ENCODE measurements at places on chromosomes 3 and 15.

GRCh38 chr15:42444415-42445063 is 46.4 kb downstream of the ZNF106 start:
- DNase-seq = no peak

DNA sequence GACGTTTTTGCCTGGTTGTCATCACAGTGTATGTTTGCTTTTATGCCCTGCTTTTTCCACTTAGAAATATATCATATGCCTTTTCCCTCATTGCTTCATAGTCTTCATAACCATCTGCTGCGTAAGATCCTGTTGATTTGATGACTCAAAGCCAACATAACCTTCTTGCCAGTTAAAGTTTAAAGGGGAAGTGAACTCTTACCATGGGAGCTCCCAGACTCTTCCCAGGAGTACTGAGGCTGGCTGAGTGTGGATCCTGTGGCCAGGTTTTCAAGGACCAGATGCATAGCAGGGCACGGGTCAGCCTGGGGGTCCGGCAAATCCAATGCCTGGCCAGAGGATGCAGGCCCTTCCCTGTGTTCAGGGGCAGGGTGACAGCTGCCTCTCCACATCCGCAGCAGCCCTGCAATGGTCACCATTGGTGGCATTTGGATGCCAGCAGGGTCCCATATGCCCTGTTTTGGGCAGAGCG is 42.0 kb upstream of the SACM1L start:
- no peak for DNase-seq

- DNase-seq = no peak
Observed at GRCh38 chr3:79871656-79872055, 103.9 kb upstream of the ROBO1 start.

DNA sequence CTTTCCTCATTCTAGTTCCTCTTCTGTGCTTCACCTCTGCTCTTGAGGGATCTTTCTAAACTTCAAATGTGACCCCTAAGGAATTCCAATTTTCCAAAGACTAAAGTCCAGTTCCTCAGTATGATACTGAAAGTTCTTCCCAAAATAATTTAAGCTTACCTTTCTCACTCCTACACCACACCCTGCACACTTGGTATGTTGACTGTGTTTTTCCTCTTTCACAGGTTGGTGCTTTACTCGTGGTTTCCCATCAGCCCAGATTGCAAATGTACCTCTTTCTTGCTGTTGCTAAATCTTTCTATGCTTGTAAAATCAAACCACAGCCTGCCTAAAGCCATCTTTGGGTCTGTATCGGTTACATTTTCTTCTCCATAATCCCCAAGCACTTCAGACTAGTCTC is 30.5 kb upstream of the CLDN16 start:
- DNase-seq = no peak

GRCh38 chr3:130411320-130411719 is 65.8 kb downstream of the COL6A5 start:
- no peak for DNase-seq

DNA sequence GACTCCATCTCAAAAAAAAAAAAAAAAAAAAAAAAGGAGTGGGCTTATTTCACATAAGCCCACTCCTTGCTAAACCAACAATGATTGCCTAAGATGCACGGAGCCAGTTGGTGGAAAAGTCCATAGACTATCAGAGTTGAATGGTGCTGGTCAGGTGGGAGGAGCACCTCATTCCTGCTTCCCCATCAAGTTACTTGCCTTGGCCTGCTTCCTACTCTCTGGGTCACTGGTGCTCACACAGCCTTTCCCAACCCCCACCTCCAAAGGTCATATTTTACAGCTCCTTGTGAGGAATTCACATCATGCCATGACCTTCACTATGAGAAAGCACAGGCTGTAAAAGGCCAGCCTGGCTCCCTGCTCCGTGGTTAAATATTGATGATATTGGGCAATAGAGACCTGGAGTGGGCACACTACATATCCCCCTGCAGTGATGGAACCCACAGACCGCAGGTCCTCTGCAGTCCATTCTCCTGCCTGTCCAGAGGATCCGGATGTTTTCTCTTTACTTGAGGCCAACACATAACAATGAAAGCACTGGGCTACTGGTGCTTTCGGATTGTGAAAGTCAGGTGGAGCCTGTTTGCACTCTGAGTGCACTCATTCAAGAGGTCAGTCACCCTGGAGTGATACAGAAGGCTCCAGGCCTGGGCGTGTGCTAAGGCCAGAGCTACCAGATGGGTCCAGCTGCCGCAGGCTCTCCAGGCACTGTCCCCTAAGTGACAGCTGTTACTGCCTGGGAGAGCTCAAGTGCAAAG is at the start of gene SLC51B:
SLC51B (plus strand) TSS at position 664 of the 758 bp plus-strand sequence. CDS start 4,618 bp downstream, outside the sequence.
- no peak for DNase-seq

- DNase-seq = no peak
Observed at GRCh38 chr3:129560911-129561594, 18.1 kb downstream of the H1-8 start.

DNA sequence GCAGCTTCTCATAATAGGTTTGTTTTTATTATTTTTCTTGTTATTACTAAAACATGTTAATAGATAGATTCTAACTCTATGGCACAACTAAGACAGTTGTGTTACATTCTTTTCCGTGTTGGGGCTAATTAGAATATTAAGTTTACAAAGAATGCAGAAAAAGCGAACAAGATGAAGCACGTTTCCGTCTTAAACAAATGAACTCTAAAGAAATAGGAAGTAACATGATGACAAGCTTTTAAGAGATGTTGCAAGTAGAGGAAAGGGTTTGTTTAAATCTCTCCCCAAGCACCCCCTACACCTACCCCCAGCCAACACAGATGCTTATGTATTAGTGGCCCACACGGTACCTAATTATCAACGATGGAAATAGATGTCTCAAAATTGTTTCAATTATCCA is 207.1 kb downstream of the TP63 start:
- no peak for DNase-seq

- DNase-seq = no peak
Observed at GRCh38 chr3:132550579-132551305, 46.3 kb upstream of the ACKR4 start.

GRCh38 chr3:30440880-30441279 is 165.5 kb upstream of the TGFBR2 start:
- no peak for DNase-seq

DNA sequence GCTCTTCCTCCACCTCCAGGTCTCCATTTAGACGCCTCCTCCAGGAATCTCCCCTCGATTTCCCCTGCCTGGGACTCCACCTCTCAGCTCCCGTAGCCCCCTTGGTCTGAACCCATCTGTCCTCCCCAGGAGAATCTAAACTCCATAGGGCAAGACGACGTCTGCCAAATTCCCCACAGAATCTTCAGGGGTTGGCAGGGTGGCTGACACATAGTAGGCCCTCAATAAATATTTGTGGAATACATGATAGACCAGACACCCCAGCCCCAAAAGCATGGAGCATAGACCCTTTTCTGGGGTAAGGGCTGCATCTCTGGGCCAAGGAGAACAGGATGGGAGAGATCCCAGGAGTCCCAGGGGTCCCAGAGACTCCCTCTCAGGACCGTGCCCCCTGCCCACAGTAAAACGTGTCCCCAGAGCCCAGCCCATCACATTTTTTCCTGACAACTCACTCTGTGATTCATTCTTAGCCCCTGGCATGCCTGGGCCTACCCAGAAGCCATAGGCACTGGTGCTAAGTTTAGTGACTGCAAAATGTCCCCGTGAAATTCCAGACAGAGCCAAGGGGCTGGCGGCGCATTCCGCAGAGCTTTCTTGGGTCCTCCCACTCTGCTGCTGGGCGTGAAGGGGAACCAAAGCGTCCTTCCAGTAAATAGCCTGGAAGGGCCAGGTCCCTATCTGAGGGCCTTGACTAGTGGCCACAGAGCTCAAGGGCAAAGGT is 78.0 kb upstream of the SLC6A6 start:
- no peak for DNase-seq

Measured in CD8-positive, alpha-beta memory T cell (primary cell).